Activated CD8-positive, alpha-beta T cell treated with anti-CD3 and anti-CD28 coated beads for 36 hours (primary cell): ENCODE measurements at places on chromosomes 6 and 20.
A peak's percentile ranks its signal among the peaks of the same experiment; 100 is the strongest.

- no peak for DNase-seq
These were observed 118.8 kb upstream of the KCNK16 start for GRCh38 chr6:39441301-39441700.

DNA sequence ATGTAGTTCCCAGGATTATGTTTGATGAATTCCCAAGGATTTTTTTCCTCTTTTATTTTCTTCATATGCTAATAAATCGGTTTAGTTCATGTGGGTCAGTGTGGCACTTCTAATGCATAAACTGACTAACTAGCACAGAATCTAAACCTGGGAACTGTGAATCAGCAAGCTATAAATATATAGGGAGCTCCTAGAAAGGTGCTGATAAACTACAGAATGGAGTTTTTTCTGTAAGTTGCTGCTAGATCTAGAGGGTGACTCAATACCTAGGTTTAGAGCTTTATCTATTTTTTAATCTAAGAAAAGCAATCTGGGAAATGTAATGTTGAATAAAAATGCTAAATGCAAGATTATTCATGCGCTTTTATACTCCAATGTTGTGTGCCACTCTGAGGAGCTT is 118.8 kb upstream of the PTCHD4 start:
- no peak for DNase-seq

GRCh38 chr6:34374508-34374907 is 18.0 kb downstream of the NUDT3 start:
- DNase-seq = no peak

- peak; percentile 80 for DNase-seq
These were observed at the start of the genes PPIL6 and SMPD2 for GRCh38 chr6:109440331-109441068. TSS of gene PPIL6 (minus strand) at chr6:109440628. CDS start at chr6:109440590, 38 bp downstream. TSS of gene SMPD2 (plus strand) at chr6:109440724. CDS start at chr6:109441122, 398 bp downstream.

DNA sequence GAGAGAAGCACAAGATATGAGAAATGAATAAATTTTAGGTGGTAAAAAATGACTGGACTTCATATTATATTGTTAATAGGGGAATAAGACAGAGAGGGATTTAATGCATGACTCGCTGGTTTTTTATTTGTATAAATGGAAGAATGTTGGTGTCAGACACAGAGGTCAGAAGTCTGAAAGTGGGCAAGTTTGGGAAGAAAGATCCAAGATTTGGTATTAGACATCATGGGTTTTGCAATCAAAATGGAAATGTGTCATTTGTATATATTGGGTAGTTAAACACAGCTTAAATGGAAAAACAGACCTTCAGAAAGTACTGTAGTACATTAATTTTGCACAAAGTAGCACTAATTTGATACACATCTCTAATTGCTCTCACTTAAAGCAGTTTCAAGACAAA is 96.2 kb downstream of the EYA4 start:
- DNase-seq = no peak

- no peak for DNase-seq
These were observed 97.1 kb upstream of the FLRT3 start for GRCh38 chr20:14434384-14435136.

DNA sequence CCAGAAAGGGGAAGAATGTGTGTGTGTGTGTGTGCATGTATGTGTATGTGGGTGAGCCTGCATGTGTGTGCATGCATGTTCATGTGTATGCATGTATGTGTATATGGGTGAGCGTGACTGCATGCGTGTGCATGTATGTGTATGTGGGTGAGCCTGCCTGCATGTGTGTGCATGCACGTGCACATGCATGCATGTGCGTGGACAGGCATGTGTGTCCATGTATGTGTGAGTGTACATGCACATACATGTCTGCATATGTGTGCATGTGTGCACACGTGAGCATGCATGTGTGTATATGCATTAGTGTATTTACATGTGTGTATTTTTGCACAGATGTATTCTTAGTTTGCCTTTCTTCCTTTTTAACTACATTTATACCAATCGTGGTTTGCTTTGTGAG is 601.5 kb downstream of the QKI start:
- no peak for DNase-seq

- no peak for DNase-seq
These were observed 478.0 kb downstream of the MMUT start for GRCh38 chr6:48985025-48985424.

- DNase-seq = no peak
These were observed 4.8 kb downstream of the CD93 start for GRCh38 chr20:23081263-23081819.

- no peak for DNase-seq
These were observed 525.1 kb upstream of the AGPAT4 start for GRCh38 chr6:161798844-161799394.

DNA sequence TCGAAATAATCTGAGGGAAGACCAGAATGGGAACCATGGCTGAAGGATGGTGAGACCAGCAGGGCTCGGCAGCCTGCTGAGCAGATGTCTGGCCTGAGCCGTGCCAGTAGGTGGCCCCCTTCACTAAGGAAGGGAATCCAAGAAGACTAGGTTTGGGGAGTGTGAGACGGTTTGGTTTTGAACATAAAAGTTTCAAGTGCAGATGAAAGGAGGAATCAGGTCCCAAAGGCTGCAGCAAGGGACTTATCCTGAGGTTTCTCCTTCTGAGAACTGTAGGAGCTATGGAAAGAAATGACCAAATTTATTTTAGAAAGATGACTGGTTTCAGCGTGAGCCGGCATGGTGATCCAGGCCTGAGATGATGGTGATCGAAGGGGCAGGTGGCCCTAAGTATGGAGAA is 4.6 kb upstream of the OSER1 start:
- DNase-seq = peak; percentile 86

DNA sequence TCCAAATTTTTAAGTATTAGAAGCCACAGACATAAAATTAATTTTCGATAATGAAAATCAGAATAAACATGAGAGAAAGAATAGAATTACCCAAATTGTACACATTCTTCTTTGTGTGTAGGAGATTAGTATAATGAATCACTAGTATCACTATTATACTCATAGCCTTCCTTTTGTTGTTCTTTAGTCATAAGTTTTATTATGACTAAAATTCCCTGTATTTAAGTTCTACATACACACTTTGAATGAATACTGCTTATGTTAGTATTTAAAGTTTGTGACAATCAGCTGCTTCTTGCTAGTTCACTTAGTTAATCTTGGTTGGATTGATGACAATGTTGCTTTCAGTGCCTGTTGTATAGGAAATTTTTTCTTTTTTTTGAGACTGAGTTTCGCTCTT is 72.7 kb downstream of the CCDC170 start:
- no peak for DNase-seq

DNA sequence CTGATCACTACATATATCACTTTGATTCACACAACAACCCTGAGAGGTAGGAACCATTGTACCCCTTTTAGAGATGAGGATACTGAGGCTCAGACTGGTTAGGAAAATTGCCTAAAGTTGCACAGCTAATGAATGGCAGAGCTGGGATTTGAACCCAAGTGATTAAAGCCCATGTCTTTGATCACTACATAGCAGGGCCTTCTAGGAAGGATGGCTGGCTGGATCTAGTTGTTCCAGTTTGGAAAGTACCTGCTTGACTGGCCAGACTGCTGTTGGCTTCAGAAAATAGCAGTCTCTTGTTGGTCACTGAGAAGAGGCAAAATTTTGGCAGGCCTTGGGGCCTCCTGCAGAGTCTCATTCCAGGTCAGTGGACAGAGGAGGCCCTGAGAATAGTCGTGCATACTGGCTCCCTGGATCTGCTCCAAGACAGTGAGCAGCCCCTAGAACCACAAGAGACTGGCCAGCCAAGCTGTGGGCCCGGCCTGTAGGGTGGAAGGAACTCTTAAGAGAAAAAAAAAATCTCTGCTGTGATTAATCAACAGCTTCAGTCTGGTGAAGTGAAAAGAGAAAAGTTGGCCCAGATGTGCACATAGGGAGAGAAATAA is 17.5 kb downstream of the PPARD start:
- DNase-seq = no peak

- no peak for DNase-seq
These were observed 5.0 kb downstream of the GNAS-AS1 start for GRCh38 chr20:58845706-58846105.

GRCh38 chr6:144216668-144217218 is 66.4 kb downstream of the STX11 start:
- DNase-seq = no peak

DNA sequence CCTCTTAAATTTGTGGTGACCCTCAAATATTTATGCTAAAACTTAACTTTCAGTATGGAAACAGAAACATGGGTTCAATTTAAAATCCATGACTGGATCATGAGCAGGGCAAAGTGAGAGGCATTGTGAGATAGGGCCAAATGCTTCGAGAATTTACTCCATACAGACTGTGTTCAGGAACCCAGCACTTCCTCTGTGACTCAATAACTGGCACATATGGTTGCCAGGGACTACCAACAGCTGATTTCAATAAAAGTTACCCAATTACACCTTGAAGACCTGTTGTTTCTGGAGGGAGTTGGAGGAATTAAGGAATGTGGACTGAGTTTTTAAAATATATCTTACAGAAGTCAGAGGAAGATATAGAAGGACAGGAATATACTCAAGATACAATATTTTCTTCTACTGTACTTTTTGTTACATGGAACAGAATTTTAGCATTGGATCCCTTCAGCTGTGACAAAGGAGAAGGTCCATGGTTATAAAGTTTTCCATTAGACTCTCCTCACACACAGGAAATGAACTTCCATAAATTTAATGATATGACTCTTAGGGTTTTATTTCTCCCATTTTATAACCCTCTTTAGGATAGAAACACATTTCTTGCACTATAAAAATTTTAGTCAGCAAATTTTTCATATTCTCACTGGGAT is 258.5 kb downstream of the KHDC1L start:
- no peak for DNase-seq

DNA sequence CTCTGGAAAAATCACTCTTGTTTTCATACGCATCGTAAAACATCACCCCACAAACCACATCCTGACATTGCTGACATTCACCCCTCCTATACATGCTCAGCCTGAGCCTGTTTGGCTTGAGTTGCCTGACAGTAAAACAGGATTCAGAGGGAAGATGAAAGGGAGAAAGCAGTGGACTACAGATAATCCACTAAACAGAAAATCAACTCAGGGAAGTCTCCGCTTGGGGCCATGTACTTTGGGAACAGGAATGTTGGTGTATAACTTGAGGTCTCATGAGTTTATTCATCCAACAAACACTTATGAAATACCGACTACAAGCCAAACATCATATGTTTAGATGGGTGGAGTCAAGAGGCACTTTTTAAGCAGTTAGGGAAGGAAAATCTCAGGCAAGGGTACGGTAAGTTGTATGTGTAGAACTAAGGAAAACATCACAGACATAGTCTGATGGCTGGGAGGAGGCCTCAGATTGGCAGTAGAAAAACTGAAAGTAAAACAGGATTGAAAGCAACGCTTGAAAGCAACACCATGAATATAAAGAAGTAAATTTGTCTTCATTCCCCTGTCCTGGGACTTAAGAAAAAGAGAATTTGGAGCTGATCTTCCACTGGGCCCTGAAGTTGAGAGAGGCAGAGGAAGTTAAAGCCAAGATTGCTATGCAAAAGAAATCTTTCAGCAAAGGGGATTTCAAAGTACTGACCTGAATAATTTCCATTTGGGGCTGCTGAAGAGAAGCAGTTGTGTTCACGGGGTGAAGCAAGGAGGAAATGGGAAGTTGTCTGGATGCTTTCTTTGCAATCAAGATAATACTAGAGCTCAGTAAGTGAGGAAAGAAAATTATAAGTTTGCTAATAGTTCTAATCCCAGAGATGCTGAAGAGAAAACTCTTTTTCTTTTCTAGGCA is 28.8 kb downstream of the PDE7B start:
- DNase-seq = peak; percentile 78
